ENCODE measurements at places on chromosomes 5 and 9.

DNA sequence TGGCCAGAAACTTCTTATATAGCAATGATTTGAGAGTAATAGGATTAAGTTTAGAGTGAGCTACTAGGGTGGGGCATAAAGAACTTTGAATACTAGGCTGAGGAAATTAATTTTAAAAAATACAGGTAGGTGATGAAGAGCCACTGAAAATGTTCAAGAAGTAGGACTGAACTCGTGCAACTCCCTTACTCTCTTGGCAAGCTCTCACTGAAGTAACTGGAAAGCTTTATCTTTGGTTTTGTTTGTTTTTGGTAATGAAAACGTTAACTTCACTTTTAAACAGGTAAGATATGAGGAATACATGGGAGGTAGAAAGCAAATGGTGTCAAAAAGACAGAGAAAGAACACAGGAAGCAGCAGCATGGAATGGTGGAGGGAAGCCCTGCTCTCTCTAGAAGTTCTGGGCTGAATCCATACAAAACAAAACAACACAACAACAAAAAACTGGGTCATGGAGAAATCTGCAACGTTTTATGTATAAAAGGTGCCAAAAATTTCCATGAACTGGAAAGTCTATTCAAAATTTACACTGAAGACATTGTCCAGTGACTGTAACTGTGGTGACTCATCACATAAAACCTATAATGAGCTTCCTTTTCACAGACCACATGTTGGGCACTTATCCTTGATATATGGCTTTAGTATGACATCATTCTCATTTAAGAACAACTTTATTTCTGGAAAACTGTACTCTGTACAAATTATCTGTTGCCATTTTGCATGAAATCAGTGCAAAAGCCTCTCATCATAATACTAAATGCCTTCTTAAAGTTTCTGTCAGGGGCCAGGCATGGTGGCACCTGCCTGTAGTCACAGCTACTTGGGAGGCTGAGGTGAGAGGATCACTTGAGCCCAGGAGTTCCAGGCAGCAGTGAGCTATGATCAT is 91.2 kb upstream of the CHD1 start:
- DNase-seq, result peak; percentile 60

DNA sequence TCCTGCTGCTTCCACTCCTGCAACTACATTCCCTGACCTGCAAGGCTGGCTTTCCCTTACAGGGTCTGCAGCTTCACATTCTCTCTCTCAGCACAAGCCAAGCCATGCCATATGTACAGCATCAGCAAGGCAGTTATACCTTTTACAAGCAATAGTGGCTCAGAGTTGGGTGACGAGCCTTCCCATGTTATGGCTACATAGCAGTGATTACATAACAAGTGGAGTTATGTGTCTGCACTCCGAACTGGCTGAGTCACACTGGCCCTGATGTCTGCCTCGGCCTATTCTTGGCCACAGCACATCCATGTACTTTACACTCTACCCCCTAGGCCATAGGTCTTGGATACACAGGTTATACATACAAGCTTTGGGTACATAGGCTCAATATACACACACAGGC is 52.0 kb upstream of the SNCAIP start:
- DNase-seq, result peak; percentile 76

DNA sequence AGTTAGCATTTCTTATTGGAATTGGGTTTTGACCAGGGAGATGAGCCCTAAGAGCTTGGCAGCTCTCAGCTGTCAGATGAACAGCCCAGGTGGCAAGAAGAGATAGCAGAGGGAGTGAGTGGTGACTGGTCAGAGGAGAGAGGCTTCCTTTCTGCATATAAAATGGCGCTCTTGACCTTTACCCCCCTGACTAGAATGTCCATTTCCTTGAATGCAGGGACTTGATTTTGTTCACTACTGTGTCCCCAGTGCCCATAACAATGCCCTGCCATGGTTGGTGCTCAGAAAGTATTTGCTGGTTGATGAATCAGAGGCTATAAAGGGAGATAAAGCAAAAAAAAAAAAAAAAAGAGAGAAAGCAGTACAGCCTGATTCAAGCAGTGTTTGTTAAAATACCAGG is 7.2 kb downstream of the CHMP5 start:
- DNase-seq, result no peak

- DNase-seq, result no peak
Measured at GRCh38 chr9:95719354-95719753, 156.1 kb upstream of the ERCC6L2 start.

DNA sequence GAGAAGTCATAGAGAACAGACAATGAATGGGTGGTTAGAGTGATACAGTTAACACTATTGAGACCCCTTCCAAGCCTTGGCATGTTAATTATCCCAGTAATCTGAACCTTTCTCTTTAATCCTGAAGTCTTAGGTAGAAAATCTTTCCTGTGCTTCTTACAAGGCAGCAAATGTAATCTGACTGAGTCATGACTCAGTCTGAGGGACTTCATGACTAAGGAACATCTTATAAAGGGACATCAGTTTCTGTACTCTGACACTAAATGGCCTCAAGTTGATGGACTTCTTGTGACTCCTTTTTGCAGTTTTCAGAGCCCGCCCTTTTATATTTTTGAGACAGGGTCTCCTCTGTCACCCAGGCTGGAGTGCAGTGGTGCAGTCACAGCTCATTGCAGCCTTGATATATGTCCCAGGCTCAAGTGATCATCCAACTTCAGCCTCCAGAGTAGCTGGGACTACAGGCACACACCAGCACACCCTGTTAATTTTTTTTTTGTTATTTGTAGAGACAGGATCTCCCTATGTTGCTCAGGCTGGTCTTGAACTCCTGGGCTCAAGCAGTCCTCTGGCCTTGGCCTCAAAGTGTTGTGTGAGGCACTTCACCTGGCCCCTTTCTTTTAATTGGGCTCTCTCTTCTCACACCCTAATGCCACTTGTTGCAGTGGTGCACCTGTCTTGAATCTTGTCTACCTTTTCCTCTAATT is 9.5 kb downstream of the EXOSC3 start:
- no peak for DNase-seq

DNA sequence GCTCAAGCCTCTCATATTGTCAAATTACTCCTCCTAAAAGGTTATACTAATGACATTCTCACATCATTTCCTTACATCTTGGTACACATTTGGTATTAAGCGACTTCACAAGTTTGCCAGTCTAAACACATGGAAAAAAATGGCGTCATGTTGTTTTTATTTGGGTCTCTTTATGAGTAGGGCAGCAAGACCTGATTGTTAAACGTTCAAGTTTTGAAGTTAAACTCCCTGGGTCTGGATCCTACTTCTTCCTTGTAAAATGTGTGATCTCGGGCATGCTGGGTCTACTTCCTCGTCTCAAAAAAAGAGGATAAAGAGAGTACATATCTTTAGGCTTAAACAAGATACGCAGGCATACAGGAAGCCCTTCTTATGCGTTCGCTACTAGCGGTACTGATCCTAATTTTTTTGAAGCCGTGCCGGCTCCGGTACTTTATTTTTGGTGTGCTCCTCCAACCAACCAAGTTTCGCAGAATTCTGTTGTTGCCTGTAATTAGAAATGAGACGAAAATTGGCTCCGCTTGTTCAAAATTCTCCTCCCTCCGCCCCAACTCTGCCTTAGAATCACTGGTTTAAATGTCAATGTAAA is 596 bp upstream of the CDC37L1 start:
- no peak for DNase-seq

DNA sequence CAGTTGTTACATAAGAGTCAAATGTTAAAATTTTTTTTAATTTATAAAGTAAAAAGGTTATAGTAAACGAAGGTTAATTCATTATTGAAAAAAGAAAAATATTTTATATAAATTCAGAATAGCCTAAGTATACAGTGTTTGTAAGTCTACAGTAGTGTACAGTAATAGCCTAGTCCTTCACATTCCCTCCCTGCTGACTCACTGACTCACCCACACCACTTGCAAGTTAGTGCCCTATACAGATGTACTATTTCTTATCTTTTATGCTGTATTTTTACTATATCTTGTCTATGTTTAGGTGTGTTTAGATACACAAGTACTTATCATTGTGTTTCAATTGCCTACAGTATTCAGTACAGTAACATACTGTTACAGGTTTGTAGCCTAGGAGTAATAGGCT is 57.6 kb downstream of the MAMDC2 start:
- peak; percentile 65 for DNase-seq
